ENCODE measurements at places on chromosomes 6 and 20.

GRCh38 chr6:26351544-26351953 is 13.4 kb upstream of the BTN3A2 start:
- DNase-seq: no peak

GRCh38 chr6:43969158-43969981 is 157.9 kb downstream of the MRPL14 start:
- no peak for DNase-seq

- DNase-seq: no peak
Observed at GRCh38 chr6:133973109-133973971, 20.3 kb downstream of the TBPL1 start.

DNA sequence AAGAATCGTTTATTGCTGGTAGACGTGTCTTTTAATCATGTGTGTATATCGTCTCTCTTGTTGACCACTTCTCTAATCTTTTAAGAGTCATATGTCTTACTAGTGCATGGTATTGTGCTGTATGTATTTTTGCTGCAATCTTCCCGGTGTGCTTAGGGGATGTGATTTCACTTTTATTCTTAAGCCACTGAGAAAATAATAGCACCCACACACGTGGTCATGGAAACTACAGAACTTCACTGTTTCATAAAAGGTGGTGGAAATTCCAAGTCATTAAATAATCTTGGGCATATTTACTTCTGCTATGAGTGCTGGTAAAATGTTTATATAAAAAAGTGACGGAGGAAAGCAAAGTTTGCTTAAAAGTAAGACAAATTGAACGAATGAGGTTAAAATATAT is 3.0 kb upstream of the CDYL start:
- DNase-seq: no peak

- no peak for DNase-seq
Observed at GRCh38 chr6:44696099-44696498, 308.6 kb downstream of the CDC5L start.

GRCh38 chr6:11536795-11537194 is 754 bp upstream of the TMEM170B start:
- DNase-seq: no peak

DNA sequence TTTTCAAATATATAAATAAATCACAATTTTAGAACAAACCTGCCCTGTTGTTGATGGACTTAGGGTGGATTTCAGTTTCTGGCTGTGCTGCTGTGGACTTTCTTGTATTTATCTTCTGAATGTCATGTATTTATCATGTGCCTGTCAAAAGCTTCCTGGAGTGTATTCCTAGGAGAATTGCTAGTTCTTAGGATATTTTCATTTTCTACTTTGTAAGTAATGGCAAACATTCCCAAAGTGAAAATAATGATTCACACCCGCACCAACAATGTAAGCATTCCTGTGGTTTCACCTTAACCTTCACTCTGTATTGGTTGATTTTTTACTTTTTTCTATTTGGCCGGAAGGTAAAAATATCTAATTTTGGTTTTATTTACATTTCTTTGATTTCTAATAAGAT is 387.8 kb downstream of the SMOC2 start:
- DNase-seq: no peak

GRCh38 chr6:158517581-158517980 is 42.3 kb upstream of the TMEM181 start:
- no peak for DNase-seq

GRCh38 chr6:106128981-106129781 is 43.0 kb downstream of the PRDM1 start:
- no peak for DNase-seq

DNA sequence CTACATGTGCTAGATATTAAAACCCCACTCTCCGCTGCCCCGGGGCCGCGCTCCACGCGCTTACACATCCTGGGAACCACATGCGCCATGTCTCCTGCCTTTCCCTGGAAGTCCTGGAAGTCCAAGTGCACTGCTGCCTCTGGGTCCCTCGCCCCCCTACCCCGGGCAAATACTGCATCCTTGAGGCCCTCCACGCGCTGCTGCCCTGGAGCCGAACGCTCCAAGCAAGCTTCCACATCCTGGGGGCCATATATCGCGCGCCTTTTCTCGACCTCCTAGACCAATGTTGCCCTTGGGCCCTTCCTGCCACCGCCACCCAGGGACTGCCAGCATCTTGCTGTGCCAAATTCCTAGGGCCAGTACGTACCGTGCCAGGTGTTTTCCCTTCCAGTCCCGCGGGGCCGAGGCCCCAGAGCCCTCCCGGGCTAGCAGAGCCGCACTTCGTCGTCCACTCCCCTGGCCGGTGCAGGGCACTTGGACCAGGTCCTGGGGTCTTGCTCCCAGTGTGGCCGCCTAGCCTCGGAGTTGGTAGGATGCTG is 779 bp upstream of the KCNG1 start:
- DNase-seq: no peak

All from stimulated activated CD4-positive, alpha-beta T cell treated with anti-CD3 and anti-CD28 coated beads, TNF-alpha, amount 100 ng/mL, for 1 hour (primary cell).